Activated naive CD4-positive, alpha-beta T cell (primary cell): ENCODE measurements at places on chromosomes 1 and 21.

- no peak for DNase-seq
Measured at GRCh38 chr1:226568077-226568831, 19.7 kb downstream of the STUM start.

GRCh38 chr1:1356796-1357401 lies 1.5 kb downstream of the MXRA8 start:
- DNase-seq: no peak

DNA sequence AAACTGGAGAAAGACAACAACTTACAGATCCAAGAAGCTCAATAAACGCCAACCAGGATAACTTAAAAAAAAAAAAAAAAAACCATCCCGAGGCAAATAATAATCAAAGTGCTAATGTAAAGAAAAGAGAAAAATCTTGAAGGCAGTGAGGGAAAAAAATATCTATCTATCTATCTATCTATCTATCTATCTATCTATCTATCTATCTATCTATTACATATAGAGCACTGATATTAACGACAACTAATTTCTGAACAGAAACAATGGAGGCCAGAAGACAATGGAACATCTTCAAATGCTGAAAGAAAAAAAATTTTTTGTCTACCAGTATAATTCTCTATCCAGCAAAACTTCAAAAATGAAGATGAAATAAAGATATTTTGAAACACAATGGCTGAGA lies 18.0 kb downstream of the PACC1 start:
- no peak for DNase-seq

DNA sequence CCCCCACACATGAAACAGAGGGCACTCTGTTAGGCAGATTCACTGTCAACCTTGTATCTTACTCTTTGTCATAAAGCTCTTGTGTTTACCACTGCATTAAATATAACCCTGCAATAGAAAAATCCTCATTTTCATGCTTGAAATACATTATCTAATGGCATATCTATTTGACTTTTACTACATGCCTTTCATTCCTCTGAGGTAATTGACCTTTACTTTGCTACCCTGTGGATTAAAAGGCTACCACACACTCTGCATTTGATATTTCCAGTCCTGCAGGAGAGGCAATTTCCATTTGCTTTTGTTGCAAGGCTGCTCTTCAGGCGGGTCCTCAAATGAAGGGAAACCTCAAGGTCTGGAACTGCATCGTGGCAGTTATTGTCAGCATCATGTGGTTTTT lies 238.0 kb downstream of the NTNG1 start:
- DNase-seq: no peak

GRCh38 chr1:201495551-201496295 lies 11.2 kb downstream of the CSRP1 start:
- DNase-seq: no peak

DNA sequence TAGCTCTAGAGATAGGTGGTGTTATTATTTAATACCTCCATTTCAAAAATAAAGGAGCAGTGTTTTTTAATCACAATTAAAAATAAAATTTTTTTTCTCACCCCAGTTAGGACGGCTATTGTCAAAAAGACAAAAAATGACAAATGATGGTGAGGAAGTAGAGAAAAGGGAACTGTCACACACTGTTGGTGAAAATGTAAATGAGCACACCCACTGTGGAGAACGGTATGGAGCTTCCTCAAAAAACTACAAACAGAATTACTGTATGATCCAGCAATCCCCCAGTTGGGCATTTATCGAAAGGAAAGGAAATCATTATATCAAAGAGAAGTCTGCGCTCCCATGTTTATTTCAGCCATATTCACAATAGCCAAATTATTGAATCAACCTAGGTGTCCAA lies 148.7 kb upstream of the NR5A2 start:
- no peak for DNase-seq

DNA sequence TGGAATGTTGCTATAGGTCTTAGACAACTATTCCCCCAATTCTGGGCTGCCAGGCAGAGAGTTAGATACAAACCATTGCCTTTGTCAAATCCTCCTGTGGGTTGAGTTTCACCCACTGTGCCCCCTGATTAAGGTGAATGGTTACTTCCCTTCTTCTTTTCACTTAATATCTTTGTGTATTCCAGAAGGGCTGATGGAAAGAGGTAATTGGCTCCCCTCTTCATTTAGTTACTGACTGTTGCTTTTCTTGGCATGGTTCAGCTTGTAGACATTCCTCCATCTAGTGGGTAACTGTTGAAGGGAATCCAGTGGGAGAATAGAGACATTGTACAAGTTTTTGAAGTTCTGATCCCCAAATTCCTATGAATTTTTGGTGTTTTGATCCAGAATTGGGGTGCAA lies 43.8 kb upstream of the MACF1 start:
- no peak for DNase-seq

DNA sequence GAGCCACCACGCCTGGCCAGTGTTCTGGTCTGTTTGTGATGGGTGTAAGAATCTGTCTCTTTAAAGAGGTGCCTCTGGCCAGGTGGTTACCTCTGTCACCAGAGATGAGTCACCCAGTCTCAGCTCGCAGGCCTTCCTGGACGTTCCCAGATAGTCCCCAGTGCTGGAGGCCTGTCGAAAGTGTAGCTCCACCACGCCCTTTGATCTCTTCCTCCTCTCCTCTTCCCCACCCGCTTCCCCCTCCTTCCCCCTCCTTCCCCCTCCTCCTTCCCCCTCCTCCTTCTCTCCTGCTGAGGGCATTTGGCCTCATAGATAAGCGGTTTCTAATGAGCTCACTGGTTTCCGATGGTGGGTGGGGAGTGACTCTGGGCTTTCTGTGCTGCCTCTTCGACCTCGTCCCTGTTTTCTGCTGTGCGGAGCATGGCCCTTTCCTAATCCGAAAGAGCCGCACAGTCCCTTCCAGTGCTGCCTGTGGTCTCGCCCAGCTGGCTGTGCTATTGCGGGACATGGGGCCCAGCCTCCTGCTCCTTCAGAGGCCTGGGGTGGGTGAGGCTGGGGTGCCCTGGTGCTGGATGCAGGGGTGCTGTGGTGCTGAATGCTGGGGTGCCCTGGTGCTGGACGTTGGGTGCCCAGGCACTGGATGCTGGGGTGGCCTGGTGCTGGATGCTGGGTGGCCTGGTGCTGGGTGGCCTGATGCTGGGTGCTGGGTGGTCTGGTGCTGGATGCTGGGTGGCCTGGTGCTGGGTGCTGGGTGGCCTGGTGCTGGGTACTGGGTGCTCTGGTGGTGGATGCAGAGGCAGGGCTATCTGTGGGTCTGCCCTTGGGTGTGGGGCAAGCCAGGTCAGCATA lies 19.2 kb downstream of the AGPAT3 start:
- DNase-seq: no peak

DNA sequence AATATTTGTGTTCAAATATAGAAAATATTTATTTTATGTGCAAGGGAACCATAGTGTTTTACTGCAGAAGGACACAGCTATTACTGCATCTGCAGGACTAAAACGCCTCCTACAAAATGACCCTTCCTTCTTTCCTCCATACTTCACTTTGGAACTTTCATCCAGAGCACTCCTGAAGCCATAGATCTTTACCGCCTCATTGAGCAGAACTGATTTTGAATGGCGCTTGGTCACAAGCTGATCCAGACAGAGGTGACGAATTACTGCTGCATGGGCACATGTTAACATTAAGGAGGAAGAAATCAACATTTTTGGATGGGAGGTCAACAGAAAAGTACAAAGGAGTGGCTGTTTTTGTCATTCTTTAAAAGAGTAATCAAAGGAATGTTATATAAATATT lies 931.6 kb downstream of the NCAM2 start:
- no peak for DNase-seq

DNA sequence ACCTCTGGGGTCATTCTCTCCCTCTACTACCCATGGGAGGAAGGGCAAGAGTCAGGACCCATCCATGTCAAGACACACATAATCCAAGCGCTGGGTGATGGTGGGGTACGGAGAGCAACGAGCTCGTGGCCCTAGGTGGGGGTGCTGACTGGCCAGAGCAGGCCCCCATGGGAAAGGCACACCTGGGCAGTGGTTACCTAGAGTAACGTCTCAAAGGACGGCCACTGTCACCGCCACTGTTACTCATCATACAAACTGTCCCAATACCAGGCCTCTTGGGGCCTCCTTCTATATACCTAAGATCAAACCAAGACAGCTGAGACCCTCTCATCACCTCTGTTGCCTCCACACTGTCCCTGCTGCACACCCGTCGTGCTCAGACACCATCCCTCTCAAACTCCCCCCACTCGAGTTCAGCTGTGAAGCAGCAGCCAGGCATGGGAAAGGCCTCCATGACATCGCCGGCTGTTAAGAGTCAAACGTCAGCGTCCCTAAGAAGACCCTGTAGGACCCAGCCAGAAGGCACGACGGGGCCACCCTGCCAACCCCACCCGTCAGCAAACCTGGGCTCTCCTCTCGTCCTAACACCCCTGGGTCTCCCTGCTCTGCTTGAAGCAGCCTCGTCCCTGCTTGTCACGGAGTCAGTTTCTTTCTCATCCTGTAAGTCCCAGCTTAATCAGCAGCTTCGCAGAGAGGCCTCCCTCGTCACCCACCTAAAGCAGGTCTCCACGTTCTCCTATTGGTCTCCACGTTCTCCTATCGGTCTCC lies 15.3 kb downstream of the NPHP4 start:
- no peak for DNase-seq

DNA sequence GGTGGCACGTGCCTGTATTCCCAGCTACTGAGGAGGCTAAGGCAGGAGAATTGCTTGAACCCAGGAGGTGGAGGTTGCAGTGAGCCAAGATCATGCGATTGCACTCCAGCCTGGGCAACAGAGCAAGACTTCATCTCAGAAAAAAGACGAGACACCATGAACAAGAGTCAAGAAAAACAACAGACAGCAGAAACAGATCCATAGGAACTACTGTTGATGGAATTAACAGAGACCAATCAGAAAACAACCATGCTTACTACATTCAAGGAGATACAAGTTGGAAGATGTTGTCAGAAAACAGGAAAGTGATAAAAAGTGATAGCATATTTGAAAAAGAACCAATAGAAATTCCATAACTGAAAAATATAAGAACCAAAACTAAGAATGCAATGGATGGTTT lies 19.3 kb upstream of the OTUD3 start:
- no peak for DNase-seq

- DNase-seq: no peak
Measured at GRCh38 chr1:21834094-21834493, 22.0 kb downstream of the LDLRAD2 start.

GRCh38 chr1:93659822-93660503 lies 21.7 kb downstream of the BCAR3 start:
- no peak for DNase-seq

DNA sequence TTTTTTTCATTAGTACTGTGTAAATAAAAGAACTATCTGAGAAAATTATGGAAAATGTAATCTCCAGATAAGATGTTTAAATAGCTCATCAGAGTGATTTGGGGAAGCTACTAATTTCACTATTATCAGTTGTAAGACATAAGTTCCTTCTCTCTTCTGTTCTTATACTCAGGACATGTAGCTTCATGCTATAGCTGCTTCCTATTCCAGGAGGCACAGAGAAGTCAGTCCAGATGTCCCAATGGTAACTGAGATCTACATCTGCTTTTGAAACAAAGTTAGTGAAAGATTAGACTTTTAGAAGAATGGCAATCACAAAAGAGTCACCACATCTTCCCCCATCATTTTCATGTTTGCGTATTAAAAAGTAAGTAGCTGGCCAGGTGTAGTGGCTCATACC lies 5.6 kb downstream of the MAP3K21 start:
- no peak for DNase-seq

GRCh38 chr1:9009438-9010370 lies 16.5 kb downstream of the SLC2A7 start:
- no peak for DNase-seq

- DNase-seq: no peak
Measured at GRCh38 chr1:225355863-225356262, 72.0 kb downstream of the LBR start.

DNA sequence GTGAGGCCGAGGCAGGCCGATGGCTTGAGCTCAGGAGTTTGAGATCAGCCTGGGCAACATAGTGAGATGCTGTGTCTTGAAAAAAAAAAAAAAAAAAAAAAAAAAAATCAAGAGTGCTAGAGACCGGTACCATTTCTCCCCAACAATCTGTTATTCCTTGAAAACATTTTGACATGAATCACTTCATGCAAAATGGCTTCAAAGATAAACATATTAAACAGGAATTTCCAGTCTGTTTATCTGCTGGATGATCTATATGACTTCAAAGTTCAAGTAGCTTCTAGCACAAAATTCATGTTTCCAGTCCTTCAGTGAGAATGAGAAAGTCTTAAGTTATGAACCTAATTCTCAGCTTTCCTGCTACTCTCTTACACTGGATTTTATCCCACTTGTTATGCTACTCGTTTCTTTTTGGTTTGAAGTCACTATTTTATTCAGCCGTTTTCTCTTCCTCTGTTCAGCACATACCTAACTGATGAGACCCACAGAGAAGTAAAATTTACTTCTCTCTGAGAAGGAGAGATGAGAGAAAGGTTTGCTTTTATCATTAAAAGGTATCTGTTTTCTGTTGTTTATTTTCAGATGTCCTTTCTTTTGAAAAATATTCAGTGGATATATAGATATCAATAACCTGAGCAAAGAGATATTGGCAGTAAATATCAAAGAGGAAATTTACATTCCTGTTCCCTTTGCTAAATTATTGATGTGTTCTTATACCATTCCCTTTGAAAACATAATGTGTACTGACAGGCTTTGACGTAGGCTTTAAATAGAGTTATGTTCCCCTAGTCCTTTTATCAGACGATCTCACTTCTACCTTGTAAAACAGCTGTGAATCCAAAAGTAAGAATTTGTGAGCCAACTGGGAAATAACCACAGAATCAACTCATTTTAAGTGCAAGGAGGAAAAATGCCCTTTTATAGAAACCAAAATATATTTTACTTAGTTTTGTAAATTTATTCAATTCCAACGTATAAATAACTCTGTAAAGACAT lies 38.2 kb downstream of the CD46 start:
- DNase-seq: no peak

- no peak for DNase-seq
Measured at GRCh38 chr1:59678493-59679228, 136.1 kb upstream of the HOOK1 start.

DNA sequence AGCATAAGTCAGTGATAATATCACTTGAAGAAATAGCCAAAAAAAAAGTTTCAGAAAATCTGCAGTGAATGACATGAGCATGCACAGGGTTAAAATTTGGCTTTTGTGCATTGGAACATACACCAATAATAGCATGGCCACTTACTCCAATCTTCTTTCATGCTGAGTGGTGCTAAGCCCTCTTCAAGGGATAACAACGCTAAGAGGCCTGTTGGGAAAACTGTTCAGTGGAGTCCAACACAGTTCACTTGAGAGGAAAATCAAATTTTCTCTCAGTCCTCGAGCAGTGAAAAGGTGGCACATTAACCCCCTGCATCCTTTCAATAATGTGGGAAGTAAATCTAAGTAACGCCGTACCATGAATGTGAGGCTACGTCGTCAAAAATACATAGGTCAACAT lies 264.7 kb downstream of the SPATA17 start:
- DNase-seq: no peak
